ENCODE measurements at places on chromosomes 11 and 22. TPM values are rescaled to one million over a fixed set of nuclear protein-coding genes. Genes with fewer than 3 reads are reported as not detected.

- no peaks in the 10 kb centered on the region for H3K36me3 ChIP-seq
- H3K4me3 ChIP-seq = peak within 1 kb of the TSS; percentile 84
- peak; percentile 79 for DNase-seq
- H3K27me3 ChIP-seq = no peaks in the 10 kb centered on the region
- peaks cover 28% of the 10 kb centered on the region for H3K4me1 ChIP-seq
- H3K27ac ChIP-seq = peak within 1 kb of the TSS; percentile 87
These were observed at the start of gene BCR for GRCh38 chr22:23180301-23180892. Gene BCR (plus strand): TSS chr22:23180509. CDS start chr22:23180961, 452 bp downstream.

DNA sequence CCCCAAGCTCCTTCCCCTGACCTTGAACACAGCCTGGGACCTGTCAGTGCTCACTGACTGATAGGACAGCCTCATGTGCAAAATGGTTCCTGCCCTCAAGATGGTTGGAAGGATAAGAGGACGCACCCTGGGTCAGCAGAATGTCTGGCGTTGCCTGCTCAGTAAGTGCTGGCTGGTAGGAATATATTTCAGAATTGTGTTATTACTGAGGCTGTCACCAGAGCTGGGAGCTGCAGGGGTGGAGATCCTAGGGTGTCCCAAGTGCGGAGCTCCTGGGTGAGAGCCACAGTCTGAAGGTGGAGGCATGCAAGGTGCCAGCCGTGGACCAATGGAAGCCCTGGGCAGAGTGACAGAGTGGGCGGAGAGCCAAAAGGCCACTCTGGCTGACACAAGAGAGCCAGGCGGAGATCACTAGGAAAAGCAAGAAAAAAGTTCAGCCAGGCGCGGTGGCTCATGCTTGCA lies 1.0 kb upstream of the SEC14L4 start:
- no peak for DNase-seq
- no peak overlapping the region for H3K27ac ChIP-seq
- H3K36me3 ChIP-seq = no peaks in the 10 kb centered on the region

GRCh38 chr11:11502263-11502861 lies 119.4 kb downstream of the GALNT18 start:
- no peak overlapping the region for H3K4me3 ChIP-seq
- H3K36me3 ChIP-seq = no peaks in the 10 kb centered on the region
- H3K27me3 ChIP-seq = no peaks in the 10 kb centered on the region
- peaks cover 22% of the 10 kb centered on the region for H3K4me1 ChIP-seq

DNA sequence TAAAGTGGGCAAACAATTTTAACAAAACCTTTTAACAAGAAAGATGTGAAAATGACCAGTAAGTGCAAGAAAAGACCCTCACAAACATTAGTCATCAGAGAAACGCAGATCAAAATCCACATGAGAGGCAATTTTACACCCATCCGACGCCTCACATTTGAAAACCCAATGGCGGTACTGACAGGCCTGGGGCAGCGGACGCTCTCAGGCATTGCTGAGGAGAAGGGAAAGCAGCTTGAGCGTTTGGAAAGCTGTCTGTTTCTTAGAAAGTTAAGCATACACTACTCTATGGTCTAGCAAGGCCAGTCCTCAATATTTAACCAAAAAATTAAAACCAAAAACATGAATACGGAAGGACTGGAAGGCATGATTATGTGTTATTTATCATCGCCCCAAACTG lies 2.0 kb upstream of the KRTAP5-8 start:
- H3K4me3 ChIP-seq = no peak overlapping the region
- H3K27ac ChIP-seq = no peak overlapping the region
- peaks cover 5% of the 10 kb centered on the region for H3K4me1 ChIP-seq
- no peaks in the 10 kb centered on the region for H3K27me3 ChIP-seq
- H3K36me3 ChIP-seq = no peaks in the 10 kb centered on the region

DNA sequence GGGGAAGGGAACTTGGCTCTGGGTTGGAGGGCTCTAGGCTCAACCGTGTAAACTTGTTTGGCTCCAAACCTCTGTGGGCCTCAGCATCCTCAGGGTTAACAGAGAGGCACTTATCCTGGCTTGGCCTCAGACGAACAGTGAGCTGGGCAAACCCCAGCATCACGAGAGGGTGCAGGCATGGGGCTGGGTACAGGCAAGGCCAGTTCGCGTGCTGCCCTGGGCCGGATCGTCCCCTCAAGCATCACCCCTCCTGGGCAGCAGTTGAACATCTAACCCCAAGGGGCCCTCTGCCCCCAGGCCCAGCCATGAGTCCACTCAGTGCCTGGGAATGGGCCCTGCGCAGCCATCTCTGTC lies 1.9 kb downstream of the EHBP1L1 start:
- peaks cover 31% of the 10 kb centered on the region for H3K4me1 ChIP-seq
- DNase-seq = no peak
- peak overlapping the region; percentile 59 for H3K27ac ChIP-seq
- no peak overlapping the region for H3K4me3 ChIP-seq

DEFB131B gene
- polyA plus RNA-seq = not detected

All from kidney (tissue), 22 donors.